ENCODE measurements at places on chromosomes 13 and 19.

- DNase-seq: no peak
These were observed 323.0 kb downstream of the DNAJC15 start for GRCh38 chr13:43346427-43346826.

GRCh38 chr19:38044267-38045111 lies 137.5 kb downstream of the SIPA1L3 start:
- no peak for DNase-seq

DNA sequence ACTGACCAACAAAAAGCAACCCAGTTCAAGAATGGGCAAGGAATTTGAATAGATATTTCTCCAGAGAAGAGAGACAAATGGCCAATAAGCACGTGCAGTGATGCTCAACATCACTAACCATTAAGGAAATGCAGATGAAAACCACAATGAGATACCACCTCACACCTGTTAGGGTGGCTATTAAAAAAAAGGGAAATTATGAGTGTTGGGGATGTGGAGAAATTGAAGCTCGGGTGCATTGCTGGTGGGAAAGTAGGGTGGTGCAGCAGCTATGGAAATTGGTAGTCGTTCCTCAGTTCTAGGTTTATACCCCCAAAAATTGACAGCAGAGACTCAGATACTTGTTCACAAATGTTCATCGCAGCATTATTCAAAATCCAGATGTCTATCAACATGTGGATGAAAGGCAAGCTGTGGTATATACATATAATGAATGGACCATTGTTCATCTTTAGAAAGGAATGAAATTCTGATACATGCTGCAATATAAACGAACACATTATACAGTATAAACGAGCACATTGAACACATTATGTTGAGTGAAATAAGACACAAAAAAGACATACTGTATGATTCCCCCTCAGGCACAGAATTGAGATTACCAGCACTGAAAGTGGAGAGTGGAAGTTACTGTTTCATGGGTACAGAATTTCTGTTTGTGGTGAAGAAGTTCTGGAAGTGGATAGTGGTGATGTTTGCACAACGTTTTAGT lies 927 bp downstream of the CHAMP1 start:
- no peak for DNase-seq

GRCh38 chr19:40592170-40592569 lies 9.0 kb upstream of the LTBP4 start:
- no peak for DNase-seq

DNA sequence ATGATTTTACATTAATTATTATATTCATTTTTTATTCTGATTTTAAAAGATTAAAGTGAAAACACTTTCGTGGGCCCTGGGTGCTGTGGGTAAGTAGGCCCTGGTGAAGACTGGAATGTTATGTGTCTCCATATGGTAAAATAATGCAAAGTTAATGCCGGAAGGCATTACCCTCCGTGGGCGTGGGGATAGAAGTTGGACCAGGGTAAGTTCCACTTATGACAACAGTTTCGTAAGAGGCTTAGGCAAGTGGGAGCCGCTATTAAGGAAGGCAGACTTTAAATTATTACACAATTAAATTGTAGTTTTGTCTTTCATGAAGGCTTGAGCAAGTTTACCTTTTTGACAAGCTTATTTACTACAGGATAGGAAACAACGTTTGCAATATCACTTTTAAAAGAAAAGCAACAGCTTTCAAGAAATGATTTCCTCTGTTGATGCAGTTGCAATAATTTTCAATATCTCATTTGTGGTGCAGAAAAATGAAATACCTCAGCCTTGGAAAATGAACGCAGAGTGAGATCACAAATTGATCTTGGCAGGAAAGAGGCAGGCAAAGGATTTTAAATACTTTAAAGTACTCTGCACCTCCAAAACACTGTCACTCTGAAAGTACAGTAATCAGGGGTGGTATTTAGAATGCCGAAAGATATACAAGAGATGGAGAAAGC lies 310.6 kb downstream of the DCT start:
- DNase-seq: no peak

- no peak for DNase-seq
These were observed 47.3 kb downstream of the COL4A1 start for GRCh38 chr13:110259651-110260050.

DNA sequence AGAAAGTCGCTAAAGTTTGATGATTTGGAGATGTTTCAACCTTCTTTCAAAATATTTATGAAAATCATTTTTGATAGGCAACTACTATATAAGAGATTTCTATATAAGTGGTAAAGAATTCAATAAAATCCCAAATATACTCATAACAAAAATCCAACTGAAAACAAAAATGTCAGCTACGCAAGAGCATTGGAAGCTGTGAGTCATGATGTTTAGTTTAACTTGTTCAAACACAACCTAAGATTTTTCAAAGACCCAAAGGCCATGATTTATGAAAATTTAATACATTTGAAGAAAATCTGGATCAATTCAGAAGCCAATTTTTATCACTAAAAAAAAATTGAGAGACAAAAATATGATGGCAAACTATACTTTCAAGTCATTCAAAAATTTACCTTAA lies 226.6 kb downstream of the MZT1 start:
- no peak for DNase-seq

DNA sequence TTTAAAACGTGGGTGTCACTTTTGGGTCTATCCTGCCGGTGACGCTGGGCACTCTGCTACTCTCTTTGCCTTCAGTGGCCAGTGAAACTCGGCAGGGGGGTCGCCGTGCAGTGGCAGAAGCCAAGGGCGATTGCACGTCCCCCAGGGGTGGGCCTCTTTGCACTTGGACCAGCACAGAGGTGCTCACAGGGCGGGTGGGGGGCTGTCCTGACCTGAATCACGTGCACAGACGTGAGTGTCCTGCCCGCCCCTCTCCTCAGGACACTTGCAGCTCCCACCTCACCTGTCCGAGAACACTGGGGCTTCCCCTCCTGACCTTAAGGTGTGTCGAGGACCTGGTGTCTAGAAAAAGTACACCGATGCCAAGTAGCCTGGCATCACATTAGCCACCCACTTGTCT lies 16.1 kb downstream of the COL4A1 start:
- DNase-seq: no peak

GRCh38 chr19:14694641-14695266 lies 4.9 kb downstream of the ZNF333 start:
- DNase-seq: no peak

- no peak for DNase-seq
These were observed 2.0 kb upstream of the PSG6 start for GRCh38 chr19:42919757-42920079.

DNA sequence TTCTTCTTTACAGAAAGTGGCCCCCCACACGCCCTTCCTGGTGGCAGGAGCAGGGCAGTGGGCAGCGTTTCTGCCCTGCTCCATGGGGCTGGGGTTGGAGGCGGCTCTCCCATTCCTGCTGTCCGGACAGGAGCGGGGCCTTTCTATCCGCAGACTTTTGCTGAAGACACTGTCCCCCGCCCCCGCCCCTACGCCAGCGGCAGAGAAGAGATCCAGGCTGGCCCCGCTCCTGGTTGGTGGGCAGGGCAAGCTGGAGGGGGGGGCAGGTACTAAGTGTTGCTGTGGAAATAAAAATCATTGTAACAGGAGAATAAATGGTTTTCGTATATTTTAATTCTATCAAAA lies 81.7 kb downstream of the ZNF429 start:
- no peak for DNase-seq

- DNase-seq: no peak
These were observed 190.8 kb downstream of the ENOX1 start for GRCh38 chr13:43596006-43596405.

GRCh38 chr13:107375701-107376340 lies 807.9 kb upstream of the ARGLU1 start:
- DNase-seq: no peak

- no peak for DNase-seq
These were observed 206.8 kb downstream of the UQCRFS1 start for GRCh38 chr19:29006057-29006735.

GRCh38 chr19:41479757-41480191 lies 36.8 kb downstream of the ERICH4 start:
- no peak for DNase-seq

GRCh38 chr19:19259741-19260140 lies 13.4 kb downstream of the TM6SF2 start:
- no peak for DNase-seq

GRCh38 chr13:110067355-110068175 lies 239.4 kb downstream of the COL4A1 start:
- DNase-seq: no peak

- DNase-seq: no peak
These were observed 49.3 kb downstream of the NFIC start for GRCh38 chr19:3415695-3416094.

- DNase-seq: no peak
These were observed 135.7 kb downstream of the DNAJC15 start for GRCh38 chr13:43159026-43159461.

GRCh38 chr13:77599351-77599750 lies 63.8 kb downstream of the SCEL start:
- no peak for DNase-seq

- DNase-seq: no peak
These were observed 65.4 kb downstream of the UGGT2 start for GRCh38 chr13:95987841-95988240.

DNA sequence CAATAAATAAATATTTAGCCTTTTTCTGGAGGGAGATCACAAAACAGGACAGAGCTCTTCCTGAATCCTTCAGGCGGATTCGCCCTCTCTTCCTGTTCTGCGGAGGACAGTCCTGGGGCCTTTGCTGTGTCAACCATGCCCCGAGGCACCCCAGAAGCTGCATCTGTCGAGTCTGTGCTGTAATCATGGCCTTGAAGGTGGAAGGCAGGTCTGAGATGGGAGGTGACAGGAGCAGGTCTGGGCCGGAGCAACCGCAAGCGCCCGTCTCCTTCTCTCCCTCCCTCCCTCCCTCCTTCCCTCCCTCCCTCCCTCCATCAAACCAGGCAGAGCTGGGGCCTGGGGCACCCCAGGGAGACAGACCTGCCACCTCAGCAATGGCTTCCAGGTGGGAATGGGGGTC lies 4.6 kb upstream of the FXYD3 start:
- DNase-seq: no peak

DNA sequence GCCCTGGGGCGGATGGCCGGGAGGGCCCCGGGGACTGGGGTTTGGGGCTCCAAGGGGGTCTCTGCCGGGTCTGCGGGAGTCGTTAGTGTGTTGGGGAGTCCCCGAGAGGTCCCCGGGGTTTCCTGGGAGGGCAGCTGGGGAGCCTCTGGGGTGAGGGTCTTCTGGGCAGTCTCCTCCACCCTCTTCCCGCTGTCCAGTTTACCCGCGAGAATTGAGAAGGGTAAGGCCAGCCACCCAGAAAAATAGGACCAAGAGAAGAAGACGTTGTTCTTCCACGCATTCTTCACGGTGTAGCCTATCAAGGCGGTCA lies 1.0 kb upstream of the ETFB start:
- no peak for DNase-seq

- DNase-seq: no peak
These were observed 23.3 kb upstream of the GGACT start for GRCh38 chr13:100611678-100612492.

GRCh38 chr19:824885-825284 lies 2.8 kb upstream of the AZU1 start:
- no peak for DNase-seq

DNA sequence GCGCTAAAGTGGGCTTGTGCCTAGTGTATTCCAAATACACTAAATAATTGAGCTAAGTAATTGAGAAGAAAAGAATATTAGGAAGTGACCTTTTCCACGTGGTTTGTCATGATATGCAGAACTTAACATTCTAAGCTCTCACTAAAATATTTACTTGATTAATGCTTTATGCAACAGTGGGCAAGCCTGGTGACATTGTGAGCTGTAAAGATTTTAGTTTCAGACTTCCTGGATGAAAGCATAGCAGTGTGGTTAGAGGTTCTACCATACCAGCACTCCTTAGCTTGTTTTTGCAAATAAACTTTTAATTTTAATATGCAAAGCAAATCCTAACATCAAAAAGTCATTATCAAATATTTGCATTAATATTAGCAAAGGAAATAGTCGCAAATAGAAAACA lies 1065.1 kb upstream of the SPRY2 start:
- no peak for DNase-seq

- no peak for DNase-seq
These were observed 56.8 kb upstream of the LATS2 start for GRCh38 chr13:21118180-21118579.

DNA sequence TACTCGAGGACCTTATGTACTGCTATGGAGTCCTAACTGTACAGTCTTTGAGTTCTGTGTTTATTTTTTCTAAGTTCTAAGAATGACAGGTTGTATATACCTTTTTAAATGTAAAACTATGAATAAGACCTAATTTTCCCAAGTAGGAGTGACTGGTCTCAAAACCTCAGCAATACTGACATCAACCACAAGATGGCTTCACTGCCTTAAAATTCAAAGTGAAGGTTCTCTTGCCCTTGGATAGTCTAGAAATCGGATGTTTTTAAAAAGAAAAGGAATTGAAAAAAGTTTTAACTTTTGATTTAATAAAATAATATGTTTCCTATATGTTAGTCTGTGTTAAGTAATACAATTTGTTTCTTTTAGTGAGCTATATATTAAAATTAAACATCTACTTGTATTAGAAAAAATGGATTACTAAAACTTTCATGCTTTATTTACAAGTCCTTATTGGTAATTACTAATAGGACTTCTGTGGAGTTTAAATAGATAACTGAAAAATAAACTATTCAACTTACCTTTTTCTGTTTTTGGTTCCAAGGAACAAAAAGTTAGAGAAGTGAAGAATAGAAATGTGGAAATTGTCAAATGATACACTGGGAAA lies 52.0 kb downstream of the TDRD3 start:
- DNase-seq: no peak

GRCh38 chr19:49652551-49653465 lies 10.8 kb downstream of the SCAF1 start:
- DNase-seq: no peak

- no peak for DNase-seq
These were observed 38.6 kb upstream of the ITM2B start for GRCh38 chr13:48194379-48194754.

DNA sequence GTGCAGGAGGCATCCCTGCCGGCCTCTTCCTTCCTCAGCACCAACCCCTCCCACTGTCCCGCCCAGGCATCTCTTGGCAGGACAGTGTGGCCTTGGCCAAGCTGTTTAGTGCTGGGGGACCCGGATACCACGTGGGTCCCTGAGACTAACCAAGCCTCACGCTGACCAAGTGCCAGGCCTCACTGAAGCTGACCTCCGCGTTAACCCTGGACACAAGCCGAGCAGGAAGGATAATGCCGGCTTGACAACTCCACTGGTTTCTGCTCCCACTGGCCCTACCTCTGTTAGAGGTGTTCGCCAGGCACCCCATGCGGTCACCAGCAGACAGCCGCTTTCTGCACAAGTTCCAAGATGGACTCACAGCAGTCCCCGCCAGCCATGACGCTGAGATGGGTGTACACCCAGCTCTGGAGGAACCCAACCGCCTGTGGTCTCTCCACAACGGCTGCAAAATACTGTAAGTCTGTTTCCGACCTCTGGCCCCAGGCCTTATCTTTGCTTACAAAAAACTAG lies 12.4 kb downstream of the GRTP1 start:
- DNase-seq: no peak

DNA sequence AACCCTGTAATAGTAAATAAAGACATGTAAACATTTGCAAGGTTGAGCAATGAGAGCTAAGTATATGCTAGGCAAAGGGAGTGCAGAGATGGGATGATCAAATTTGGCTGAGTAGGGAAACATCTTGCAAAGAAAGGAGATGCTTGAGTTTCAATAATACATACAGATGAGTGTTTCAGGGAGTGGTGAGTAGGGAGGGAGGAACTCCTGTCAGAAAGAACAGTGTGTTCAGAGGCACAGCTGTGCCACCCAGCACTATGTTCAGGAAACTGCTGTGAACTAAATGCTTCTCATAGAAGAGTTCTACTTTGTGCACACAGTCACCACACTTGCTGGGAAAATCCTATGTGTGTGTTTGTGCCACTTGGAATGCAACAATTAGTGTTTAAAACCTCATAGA lies 1077.1 kb downstream of the UQCRFS1 start:
- no peak for DNase-seq

GRCh38 chr19:55362990-55363716 lies at the start of gene GARIN5B:
GARIN5B (minus strand) TSS chr19:55363260; CDS start chr19:55363066, 194 bp downstream.
- no peak for DNase-seq
